NCI-H774 (cell line): ENCODE measurements at places on chromosomes 4 and X.

- DNase-seq = no peak
Measured at GRCh38 chr4:55014876-55015275, 110.5 kb downstream of the KDR start.

DNA sequence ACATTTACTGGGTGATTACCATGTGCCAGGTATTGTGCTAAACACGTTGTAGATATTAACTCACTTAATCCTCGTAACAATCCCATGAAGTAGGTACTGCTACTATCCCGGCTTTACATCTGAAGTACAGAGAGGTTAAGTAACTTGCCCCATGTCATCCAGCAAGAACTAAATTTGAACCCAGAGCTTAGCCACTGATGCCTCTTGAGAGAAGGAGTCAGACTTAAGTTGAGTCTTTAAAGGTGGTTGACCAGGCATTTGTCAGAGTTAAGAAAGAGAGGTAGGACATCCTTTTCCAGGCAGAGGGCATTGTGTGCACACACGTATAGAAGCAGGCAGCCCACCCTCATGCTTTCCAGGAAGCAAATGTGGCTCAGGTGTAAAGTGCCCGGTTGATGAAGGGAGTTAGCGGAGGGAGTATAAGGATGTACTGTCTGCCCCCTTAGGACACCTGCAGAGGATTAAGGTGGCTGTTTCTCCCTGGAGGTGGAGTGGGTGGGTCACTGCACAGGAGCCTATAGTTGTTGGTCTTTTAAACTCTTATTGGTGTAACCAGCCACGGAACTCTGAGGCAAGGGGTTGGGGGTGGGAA is 335 bp upstream of the CD38 start:
- DNase-seq = no peak

DNA sequence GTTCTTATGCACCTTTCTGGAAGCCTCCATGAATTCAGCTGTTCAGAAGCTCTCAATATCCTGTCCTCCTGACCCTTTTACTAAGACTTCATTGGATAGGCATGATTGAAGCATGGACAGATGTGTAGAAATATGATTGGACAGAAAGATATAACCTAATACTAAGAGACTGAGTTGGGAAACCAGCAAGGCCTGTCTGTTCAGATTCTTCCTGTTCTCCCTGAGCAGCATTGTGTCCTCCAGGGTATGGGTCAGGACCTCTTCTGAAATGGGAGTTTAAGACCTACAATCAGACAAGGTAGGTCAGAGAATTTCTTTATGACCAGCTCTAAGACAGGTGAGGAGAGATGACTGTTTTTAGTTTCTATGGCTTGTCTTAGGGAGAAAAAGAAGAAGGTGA is 23.9 kb upstream of the MAGEA11 start:
- DNase-seq = no peak

DNA sequence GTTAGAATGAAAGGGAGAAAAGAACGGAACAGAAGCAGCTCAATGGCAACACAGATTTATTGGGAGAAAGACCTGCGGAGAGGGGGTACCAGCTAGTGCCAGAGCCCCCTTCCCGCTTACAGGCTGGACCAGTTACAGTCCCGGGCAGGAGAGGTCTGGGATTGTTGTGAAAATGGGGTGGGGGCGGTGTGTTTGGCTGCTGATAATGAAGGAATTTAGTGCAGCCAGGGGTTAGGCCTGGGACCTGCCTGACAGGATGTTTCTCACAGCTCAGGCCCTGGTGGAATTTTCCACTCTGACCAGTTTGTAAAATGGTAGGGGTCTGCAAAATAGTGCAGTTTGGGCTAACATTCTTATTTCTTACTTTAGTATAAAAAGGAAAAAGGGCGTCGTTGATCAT is 75.4 kb upstream of the SPIN4 start:
- DNase-seq = no peak

DNA sequence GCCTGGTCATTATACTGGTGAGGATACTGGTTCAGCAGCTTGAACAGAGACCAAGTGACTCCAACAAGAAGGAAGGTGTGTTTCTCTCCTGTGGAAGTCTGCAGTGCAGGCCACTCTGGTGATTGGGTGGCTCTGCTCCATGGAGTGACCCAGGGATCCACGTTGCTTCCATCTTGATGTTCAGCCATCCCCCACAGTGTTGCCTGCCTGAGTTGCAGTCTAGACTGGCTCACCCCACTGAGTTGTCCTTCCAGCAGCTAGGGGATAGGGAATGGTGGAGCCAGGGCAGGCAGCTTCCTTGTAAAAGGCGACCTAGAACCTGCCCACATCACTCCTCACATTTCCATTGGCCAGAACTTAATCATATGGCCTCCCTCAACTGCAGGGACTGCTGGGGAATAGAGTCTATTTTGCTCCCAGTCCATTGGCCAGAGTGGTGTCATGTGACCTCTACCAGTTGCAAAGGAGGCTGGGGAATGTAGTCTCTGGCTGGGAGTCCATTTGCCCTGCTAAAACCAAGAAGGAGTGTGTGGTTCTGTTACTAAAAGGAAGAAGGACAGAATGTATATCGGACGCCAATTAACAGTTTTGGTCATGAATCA is 8.0 kb downstream of the MAN2B2 start:
- no peak for DNase-seq

DNA sequence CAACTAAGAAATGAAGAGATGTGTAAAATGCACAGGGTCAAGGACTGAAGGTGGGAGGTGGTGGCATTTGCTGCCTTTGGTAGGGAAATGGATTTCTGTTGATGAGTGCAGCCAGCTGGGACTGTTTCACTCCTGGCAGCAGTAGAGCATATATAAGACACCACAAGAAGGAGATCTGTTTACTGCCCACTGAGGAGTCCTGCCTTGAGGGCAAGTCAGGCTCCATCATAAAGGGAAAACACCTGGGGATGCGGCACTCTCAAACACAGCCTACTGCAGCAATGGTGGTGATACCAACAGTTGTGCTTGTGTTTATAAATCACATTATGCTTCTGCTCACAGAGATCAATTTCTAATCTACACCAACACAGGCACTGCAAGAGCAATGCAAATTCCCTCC is 222.1 kb downstream of the TACR3 start:
- DNase-seq = no peak
